ENCODE measurements at places on chromosomes 3 and 15. TPM values are rescaled to one million over a fixed set of nuclear protein-coding genes. Genes with fewer than 3 reads are reported as not detected.

GRCh38 chr15:86353213-86353612, 273.5 kb downstream of the AGBL1 start:
- H3K36me3 ChIP-seq: no peaks in the 10 kb centered on the region
- no peak overlapping the region for H3K27ac ChIP-seq
- no peak for DNase-seq
- no peaks in the 10 kb centered on the region for H3K27me3 ChIP-seq

- H3K4me3 ChIP-seq: no peak overlapping the region
- H3K27ac ChIP-seq: no peak overlapping the region
- no peaks in the 10 kb centered on the region for H3K4me1 ChIP-seq
- no peaks in the 10 kb centered on the region for H3K36me3 ChIP-seq
- no peak for DNase-seq
Measured at GRCh38 chr15:69686626-69687025, 234.0 kb downstream of the RPLP1 start.

DNA sequence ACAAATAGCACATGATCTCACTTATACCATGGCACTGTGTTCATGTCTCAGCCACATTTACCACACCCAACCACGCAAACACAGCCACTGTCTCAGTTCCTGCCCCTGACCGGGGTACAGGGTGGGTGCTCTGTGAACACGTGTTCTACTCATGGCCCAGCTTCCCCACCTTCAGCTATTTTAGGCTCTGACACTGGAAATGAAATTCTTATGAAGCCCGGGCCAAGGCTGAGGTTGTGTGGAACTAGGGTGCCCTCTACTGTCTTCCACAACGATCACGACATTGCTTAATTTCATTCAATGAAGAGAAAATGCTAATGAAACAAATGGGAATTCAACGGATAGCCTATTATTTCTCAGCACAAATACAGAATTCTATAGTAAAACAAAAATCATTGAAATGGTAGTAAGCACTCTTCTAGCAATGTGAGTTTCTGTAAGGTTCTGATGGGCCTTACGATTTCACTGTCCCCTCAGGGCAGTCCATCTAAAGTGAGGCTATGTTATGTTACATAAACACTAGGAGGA, 2.1 kb upstream of the GABRA5 start:
- peaks cover 14% of the 10 kb centered on the region for H3K4me1 ChIP-seq
- H3K27me3 ChIP-seq: peaks cover 11% of the 10 kb centered on the region
- H3K4me3 ChIP-seq: no peak overlapping the region
- no peaks in the 10 kb centered on the region for H3K36me3 ChIP-seq
- no peak overlapping the region for H3K27ac ChIP-seq

The CHAC1 gene
- 4.0 TPM for total RNA-seq

The OR5K2 gene
- not detected for total RNA-seq

- peaks cover 22% of the 10 kb centered on the region for H3K4me1 ChIP-seq
- DNase-seq: no peak
- no peak overlapping the region for H3K27ac ChIP-seq
- H3K36me3 ChIP-seq: peaks cover 27% of the 10 kb centered on the region
- H3K27me3 ChIP-seq: no peaks in the 10 kb centered on the region
Measured at GRCh38 chr3:66394019-66394752, 106.6 kb downstream of the LRIG1 start.

DNA sequence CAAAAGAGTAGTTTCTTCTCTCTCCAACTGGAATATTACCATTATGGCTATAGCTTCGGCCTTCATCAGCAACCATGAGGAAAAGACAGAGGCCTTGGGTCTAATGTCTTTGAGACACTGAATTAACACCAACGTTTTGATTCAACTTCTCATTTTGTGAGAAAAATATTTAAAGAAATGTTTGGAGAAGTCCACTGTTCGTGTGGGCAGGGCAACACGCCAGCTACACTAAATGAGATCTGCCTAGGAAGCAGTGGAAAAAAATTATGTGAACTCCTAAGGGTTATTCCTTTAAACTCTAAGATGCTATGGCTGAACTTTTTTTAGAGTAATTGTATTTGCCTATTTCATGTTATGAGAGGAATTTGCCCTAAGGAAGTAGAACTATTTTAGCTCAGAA, 41.8 kb downstream of the NCEH1 start:
- DNase-seq: no peak
- H3K4me3 ChIP-seq: no peak overlapping the region

The RPL35A gene
- 462 TPM for total RNA-seq

The SI gene
- total RNA-seq: not detected

DNA sequence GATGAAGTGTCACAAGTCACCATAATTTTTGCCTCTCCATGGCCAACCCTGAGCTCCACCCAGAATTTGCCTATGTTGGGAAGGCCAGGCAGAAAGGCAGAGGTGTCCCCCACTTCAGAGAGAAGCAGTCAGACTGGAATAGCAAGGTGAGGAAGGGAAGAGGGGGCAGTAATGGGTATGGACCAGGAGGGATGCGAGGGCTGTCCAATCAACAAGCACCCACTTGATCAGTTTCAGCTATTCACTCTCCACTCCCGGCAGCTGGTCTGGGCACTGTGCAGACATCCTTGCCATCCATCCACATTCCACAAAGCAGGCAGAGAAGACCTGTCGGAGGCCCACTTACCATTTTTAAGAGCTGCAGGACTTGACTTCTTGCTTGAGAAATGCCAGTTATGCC, 43.5 kb upstream of the CTNNB1 start:
- no peak overlapping the region for H3K4me3 ChIP-seq
- peaks cover 9% of the 10 kb centered on the region for H3K4me1 ChIP-seq
- no peaks in the 10 kb centered on the region for H3K27me3 ChIP-seq

The SAMMSON gene
- not detected for total RNA-seq

DNA sequence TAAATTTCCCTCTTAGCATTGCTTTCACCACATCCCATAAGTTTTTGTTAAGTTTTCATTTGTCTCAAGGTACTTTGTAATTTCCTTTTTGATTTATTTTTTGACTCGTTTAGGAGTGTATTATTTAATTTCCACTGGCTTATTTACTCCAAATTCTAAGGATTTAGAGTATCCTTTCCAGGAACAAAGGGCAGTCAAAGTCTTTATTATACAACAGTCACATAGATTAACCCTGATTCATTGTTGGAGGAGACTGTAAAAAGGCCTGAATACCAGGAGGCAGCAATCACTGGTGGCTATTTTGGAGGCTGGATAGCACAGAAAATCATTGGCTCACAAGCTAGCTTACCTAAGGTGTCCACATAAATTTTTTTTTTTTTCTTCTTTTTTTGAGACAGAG, 39.9 kb downstream of the OIP5 start:
- no peak overlapping the region for H3K4me3 ChIP-seq
- H3K36me3 ChIP-seq: peaks cover 9% of the 10 kb centered on the region
- no peak for DNase-seq
- H3K4me1 ChIP-seq: peaks cover 6% of the 10 kb centered on the region

DNA sequence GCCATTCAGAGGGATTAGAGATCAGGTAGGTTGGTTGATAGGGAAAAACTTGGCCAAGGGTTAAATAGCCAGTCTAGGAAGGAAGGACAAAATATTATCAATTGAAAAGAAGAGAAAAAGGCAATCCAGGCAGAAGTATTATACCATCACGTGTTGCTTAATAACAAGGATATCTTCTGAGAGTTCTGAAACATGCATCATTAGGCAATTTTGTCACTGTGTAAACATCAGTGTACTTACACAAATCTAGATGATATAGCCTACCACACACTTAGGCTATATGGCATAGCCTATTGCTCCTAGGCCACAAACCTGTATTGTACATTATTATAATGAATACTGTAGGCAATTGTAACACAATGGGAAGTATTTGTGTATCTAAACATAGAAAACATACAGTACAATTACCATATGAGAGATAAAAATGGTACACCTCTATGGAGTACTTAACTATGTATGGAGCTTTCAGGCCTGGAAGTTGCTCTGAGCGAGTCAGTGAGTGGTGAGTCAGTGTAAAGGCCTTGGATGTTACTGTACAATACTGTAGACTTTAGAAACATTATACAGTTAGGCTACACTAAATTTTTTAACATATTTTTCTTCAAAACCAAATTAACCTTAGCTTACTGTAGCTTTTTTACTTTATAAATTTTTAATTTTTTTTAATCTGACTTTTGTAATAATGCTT, 2.7 kb downstream of the TEX55 start:
- no peak for DNase-seq
- H3K4me1 ChIP-seq: peaks cover 7% of the 10 kb centered on the region
- H3K27me3 ChIP-seq: no peaks in the 10 kb centered on the region
- no peaks in the 10 kb centered on the region for H3K36me3 ChIP-seq

The SCN11A gene
- total RNA-seq: not detected

DNA sequence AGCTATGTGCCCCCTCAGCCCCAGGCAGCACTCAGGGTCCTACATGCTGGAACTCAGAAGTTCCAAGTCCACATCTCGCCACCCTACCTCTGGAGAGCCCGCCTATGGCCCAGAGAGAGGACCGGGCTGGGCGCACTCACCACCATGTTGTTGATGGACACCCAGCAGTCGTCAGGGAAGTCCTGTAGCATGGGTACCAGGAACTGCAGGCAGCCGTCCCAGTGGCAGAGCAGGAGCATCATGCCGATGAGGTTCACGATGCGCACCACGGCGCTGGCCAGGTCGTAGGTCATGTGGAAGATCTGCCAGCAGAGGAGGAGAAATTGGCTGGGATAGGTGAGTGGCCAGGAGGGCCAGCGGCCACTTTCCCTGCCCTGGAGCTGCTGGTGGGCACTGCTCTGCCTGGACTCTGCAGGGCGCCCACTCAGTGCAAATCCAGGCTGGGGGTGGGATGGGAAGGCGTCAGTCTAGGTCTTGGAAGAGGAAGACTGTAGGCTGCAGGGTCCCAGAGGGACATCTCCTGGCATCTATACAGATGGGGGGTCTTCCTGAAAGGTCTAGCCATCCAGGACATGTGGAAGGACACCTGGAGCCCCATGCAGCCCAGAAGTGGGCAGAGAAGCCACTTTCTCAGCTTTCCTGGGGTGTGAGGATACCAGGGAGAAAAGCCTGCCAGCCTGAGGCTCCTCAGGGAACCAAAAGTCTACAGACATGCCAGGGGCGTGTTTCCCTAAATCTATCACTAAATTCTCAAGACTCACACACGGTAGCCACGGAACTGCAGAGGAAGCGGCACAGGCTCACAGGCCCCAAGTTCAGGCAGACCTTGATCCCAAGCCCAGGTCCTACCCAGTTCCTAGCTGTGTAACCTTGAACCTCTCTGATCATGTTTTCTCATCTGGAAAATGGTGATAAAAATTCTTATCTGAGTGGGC, 36.5 kb downstream of the HCN4 start:
- no peak for DNase-seq
- no peaks in the 10 kb centered on the region for H3K27me3 ChIP-seq
- H3K27ac ChIP-seq: no peak overlapping the region
- no peak overlapping the region for H3K4me3 ChIP-seq

DNA sequence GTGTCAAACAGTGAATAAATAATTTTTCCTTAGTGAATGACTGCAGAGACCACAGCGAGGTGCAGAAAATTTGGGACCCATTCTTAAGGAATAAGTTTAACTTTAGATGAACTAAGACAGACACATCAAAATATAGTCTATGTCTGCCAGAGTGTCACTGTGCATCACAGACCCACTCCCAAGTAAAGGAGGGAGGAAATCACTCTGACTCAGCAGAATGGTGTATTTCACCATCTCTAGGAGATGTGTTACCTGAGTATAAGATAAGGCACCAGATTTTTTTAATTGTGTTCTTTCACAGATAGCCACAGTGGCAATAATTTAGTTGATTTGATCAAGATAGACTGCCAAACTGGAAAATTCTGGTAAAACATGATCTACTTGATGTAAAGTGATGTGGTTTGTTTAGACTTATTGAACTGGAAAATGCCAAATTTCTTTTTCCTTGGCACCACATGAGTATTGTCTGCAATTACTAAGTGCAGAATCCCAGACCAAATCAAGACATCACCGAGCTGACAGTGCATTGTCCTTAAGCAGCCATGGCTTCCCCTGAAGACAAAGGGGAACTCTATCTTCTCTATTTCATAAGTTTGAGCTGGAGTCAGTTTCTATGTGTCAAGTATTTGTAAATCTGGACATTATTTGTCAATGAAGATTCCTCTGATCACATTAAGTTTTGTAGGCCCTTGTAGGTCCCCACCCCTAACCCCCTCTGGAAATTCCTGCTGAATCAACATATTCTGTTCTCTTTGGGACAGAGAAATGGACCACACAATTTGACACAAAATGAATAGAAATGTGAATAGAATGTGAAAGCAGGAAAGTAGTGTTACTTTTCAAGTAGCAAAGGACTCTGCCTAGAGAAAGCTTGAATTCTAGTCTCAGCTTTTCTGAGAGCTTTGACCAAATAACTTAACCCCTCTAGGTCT, 47.6 kb downstream of the TIPARP start:
- H3K27ac ChIP-seq: no peak overlapping the region
- H3K4me1 ChIP-seq: peaks cover 14% of the 10 kb centered on the region
- H3K36me3 ChIP-seq: no peaks in the 10 kb centered on the region
- H3K27me3 ChIP-seq: no peaks in the 10 kb centered on the region

The LOXL1 gene
- 14.5 TPM for total RNA-seq

- no peaks in the 10 kb centered on the region for H3K36me3 ChIP-seq
- no peak overlapping the region for H3K4me3 ChIP-seq
- no peaks in the 10 kb centered on the region for H3K27me3 ChIP-seq
Measured at GRCh38 chr3:30986551-30986950, 92.1 kb upstream of the GADL1 start.

The SELENOS gene
- total RNA-seq: 45.1 TPM

DNA sequence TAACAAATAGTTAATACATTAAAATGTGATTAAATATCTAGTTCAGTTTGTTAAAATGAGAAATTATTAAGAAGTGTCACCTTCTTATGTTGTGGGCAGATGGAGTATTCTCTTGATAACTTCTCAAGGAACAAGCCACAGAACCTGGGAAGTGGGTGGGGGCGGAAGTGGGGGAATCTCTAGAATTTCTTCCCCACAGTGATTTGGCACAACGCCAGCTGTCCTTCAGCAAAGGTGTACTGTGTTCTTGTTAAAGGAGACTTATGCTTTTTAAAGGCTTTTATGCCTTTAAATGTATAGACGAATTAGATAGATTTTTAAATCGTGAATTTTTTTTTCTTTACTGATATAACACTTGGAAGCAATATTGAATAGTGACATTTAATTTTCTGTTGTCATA, 42.4 kb downstream of the SEC22A start:
- H3K27me3 ChIP-seq: no peaks in the 10 kb centered on the region
- no peak overlapping the region for H3K4me3 ChIP-seq
- H3K36me3 ChIP-seq: no peaks in the 10 kb centered on the region

DNA sequence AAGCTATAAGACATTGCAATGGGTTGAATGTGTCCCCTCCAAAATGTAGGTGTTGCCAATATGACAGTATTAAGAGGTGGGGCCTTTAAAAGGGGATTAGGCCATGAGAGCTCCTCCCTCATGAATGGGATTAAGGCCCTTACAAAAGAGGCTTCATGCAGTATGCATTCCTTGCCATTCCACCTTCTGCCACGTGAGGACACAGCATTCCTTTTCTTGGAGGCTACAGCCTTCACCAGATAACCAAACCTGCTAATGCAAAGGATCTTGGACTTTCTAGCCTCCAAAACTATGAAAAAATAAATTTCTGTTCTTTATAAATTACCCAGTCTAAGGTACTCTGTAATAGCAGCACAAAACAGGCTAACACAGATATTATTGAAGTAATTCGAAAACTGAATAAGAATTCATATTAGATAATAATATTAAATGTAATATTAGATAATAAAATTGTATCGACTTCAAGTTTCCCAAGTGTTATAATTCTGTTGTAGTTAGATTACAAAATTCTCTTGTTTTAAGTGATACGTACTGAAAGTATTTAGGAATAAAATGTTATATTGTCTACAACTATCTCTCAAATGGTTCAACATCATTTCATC, 29.4 kb upstream of the ATP8B4 start:
- no peaks in the 10 kb centered on the region for H3K27me3 ChIP-seq
- H3K4me3 ChIP-seq: no peak overlapping the region
- no peaks in the 10 kb centered on the region for H3K36me3 ChIP-seq
- H3K27ac ChIP-seq: no peak overlapping the region
- no peak for DNase-seq
